ENCODE measurements at places on chromosomes 16 and 17.

DNA sequence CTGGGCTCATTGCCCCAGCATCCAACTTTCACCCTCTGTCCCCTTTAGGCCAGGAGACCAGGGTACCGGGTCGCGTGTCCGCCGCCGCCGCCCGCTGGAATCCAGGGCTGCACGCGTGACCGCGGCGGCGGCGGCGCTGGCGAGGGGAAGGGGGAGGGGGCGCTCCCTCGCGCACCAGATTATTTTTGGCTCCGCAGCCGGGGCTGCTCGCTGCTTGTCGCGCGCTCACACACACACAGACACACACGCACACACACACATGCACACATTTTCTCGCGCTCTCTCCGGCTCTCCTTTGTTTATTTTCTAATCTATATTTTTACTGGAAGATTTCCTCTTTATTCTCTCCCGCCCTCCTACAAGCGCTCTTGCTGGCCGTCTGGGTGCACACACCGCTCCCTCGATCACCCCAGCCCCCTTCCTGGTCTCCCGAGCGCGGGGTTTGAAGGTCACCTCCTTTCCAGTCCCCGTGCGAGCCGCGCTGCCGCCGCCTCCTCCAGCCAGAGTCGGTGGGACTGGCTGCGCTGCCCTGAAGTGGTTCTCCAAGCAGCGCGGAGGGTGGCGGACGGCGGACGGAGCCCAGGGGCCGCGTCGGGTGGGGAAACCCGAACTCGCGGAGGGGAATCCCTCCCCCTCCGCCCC lies 921.4 kb upstream of the EEF2KMT start:
- no peak for DNase-seq

GRCh38 chr16:70805787-70806186 lies 4.8 kb upstream of the VAC14 start:
- DNase-seq: no peak

- DNase-seq: no peak
Measured at GRCh38 chr16:89373355-89374110, 116.8 kb downstream of the ANKRD11 start.

- DNase-seq: no peak
Measured at GRCh38 chr16:14003074-14003570, 68.0 kb upstream of the MRTFB start.

DNA sequence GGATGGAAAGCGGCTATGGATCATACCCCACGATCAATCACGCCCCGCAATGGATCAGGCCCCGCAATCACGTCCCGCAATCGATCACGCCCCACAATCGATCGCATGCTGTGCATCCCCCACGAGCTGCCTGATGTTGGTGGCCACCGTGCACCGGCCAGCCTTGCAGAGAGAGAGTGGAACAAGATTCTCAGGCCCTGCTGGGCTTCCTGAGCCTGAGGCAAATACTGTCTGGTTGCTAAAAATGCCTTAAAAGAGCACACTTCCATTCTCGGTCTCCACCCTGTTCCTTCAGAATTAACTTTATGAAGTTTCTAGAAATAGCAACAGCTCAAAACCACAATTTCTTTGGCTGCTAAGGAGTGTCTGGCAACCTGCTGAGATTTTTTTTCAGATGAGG lies 81.5 kb downstream of the VPS53 start:
- DNase-seq: no peak

DNA sequence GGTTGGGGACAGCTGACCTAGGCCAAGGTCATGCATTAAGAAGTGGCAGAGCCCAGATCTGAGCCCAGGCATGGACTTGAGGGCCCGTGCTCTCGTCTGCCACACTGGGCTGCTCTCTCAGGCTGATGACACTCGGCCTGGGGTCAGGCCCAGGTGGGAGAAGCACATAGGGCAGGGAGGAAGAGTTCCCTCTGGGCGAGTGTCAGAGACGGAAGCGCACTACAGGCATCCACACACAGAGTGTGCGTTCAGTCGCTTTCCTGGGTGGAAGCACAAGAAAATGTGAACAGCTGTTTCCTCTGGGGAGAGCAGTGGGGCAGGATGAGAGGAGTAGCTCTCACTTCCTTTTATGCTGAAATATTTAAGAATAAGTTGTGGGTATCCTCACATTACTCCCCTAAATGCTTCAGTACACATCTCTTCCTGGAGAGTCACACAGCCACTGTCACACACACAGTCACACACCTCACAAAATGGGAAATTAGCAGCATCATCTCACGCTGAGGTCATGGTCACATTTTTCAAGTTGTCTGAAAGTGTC lies 59.7 kb downstream of the B9D1 start:
- DNase-seq: no peak

- DNase-seq: no peak
Measured at GRCh38 chr17:70564006-70564620, 394.8 kb downstream of the KCNJ2 start.

DNA sequence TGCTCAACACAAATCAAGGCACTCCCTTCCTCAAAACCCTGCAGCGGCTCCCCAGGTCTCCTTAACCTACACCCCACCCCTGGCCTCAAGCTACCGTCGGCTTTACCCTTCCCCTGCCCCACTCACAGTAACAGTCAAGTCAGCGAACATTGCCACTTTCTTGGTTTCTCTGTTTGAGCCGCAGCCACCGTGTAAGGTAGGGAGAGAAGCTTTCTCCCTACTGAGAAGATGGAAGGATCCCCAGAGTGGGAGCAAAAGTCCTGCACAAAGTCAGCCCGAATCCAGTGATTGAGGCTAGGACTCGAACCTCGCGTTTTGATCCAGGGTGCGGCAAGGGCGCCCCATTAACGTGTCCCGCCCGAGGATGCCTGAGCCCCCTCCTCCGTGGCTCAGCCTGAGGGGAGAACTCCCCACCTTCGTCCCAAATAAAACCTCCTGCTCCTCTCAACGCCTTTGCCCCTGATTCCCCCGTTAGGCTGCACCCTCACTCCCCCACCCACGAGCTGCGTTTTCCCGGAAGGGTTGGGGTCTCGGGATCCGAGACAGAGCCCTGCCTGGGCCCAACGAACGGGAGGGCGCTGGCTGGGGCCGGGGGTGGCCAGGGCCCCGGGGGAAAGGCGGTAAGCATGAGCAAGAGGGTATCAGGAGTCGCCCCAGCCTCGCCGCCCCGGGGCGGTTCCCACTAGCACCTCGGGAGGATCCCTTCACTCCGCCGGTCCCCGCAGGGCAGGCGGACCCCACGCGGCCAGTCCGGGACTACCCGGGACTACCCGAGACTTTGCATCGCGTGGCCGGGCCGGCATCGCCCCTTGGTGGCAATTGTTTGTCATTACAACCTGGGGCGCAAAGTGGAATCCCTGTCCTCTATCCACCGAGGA lies 9.9 kb upstream of the NAGS start:
- DNase-seq: no peak

- DNase-seq: no peak
Measured at GRCh38 chr17:69325518-69326376, 1.2 kb downstream of the ABCA5 start.

- DNase-seq: no peak
Measured at GRCh38 chr16:800834-801511, 439 bp upstream of the GNG13 start.

- DNase-seq: no peak
Measured at GRCh38 chr17:77034677-77035424, 105.9 kb upstream of the SEC14L1 start.

- no peak for DNase-seq
Measured at GRCh38 chr16:58883131-58883530, 149.0 kb upstream of the GOT2 start.

- DNase-seq: no peak
Measured at GRCh38 chr17:8074554-8074953, 13.0 kb downstream of the ALOX12B start.

GRCh38 chr16:76669288-76669687 lies 392.1 kb downstream of the CNTNAP4 start:
- no peak for DNase-seq

DNA sequence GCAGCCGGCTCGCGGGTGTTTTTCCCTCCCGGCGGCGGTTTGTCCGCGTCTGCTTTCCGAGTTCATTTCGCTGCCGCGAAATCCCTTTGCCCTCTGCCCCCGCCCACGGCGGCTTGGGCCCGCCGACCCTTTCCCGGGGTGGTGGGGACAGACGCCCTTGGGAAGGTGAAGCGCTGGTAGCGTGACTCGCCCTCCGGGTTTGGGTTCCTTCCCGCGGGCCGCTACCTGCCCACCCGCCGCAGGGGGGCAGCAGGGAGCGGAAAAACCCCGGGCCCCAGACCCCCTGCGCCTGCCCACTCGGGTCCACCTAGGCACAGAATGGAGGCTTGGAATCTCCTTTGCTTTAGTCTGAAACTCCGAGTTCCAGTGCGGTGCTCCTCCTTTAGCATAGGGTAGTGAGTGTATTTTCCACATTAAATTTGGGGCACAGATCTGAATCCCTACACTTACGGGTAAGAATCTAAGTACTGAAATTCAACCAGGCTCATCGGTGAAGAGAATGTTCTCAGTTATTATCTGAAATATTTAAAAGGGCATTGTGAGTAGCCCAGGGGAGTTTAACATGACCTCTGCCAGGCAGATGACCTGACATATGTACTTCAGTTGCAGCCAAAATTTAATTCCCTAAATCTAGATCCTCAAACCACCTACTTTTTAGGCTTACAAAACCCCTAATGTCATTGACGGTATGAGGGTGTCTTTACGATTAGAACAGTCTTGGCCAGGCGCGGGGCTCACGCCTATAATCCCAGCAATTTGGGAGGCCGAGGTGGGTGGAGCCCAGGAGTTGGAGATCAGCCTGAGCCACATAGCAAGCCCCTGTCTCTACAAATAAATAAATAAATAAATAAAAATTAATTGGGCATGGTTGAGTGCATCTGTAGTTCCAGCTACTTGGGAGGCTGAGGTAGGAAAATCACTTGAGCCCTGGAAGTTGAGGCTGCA lies 1.0 kb downstream of the NME2 start:
- no peak for DNase-seq

GRCh38 chr16:68113059-68113761 lies 28.0 kb downstream of the NFATC3 start:
- DNase-seq: no peak

DNA sequence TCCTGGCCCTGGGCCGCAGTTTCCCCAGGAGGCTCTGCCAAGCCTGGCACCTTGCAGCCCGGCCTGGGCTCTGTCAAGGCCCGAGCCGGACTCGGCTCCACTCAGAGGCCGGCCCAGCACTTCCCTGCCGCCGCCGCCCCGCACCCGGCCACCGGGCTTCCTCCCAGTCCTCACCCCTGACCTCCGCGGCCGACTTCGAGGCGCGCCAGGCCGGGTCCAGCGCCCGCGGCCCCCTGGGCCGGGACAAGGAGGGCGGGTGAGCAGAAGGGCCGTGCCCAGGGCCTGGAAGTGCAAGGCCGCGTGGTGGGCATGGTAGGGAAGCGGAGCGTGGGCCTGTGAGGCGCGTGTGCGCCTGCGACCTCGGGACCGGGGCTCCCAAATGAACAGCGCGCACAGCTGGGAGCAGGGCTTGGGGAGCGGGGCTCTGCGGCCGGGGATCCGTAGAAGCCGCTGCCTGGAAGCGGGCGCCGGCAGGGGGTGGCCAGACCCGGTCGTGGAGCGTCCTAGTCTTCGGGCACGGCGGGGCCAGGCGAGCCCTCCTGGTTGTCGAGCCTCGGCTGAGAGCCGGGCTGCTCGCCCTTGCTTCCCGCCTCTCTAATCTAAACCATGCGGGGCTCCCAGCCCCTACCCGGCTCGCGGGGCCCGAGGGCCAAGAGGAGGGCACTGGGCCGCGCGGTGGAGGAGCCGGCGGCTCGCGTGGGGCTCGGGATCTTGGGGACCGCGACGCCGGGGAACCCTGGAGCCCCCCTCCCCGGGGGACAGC lies 503 bp upstream of the TBX4 start:
- DNase-seq: no peak

DNA sequence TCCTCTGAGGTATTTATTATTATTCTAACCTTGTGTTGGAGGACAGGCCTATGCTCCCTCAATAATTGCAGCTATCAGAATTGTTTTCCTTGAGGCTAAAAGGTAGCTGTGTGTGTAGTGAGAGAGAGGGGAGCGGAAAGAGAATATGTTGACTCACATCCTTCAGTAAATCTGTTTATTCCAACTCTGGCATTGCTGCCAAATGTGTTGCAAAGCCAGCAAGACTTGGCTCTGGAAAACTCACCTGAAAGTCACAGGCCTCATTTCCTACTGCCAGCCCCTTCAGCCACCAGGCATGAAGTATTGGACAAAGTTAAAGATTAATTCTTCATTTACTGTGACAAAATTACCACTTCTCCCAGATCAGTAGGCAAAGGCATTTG lies 9.6 kb downstream of the CA10 start:
- no peak for DNase-seq

DNA sequence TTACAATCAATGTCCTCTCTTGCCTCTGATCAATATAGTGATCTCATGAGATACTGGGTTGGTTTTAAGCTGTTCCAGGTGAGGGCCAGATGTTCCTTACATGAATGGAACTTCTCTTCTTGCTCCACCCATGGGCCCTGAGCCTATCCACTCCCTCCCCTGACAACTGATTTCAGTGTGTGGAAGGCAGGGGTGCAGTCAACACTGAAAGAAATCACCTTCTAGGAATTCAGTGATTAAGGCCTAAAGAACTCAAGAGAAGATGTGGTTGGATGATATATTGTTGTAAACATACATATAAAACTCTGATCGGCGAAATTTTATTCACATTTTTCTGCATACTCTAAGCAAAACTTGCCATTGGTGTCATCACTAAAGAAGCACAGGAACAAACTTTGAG lies 6.7 kb upstream of the GOSR2 start:
- DNase-seq: no peak

- no peak for DNase-seq
Measured at GRCh38 chr16:53704445-53704813, 473 bp downstream of the FTO start.

- no peak for DNase-seq
Measured at GRCh38 chr16:23826528-23827045, 9.2 kb upstream of the PRKCB start.

DNA sequence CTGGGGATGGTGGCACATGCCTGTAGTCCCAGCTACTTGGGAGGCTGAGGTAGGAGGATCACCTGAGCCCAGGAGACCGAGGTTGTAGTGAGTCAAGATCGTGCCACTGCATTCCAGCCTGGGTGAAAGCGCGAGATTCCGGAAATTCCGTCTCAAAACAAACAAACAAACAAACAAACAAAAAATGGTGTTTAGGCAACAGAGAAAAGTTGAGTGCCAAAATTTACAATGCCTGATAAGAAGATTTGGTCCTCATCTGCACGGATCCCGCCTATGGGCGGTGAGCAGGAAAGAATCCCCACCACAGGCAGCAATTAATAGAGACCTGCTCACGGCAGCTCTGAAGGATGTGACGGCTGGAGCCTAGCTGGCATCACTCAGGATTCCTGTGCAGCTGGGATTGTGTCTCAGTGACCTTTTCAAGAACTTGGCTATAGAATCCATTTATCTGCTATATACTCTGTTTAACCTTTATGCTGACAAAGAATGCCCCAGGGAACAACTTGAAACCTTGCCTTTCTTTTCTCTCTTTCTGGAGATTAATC lies 14.0 kb upstream of the TEX2 start:
- DNase-seq: no peak

DNA sequence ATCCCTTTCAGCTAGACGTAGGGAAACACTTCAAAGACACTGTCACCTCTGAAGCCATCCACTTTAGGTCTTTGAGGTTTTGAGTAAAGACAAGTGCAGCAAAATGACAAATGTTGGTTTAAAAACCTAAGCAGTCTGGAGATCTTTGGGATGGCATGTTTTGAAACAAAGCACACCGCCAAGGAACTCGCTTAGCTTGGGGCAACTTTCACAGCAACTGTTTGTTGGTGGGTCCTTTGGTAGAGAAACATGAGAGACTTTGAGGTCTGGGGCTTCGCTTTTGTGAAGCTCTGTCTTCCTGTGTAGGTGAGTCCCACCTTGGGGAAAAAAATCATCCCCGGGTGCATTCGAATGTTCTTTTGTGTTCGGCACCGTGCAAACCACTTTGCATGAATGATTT lies 357.5 kb downstream of the SNX29 start:
- no peak for DNase-seq

- no peak for DNase-seq
Measured at GRCh38 chr16:87368029-87368770, 15.4 kb downstream of the FBXO31 start.

- DNase-seq: no peak
Measured at GRCh38 chr17:7834542-7834956, 532 bp downstream of the KDM6B start.

All from SK-N-MC (cell line).